ENCODE measurements at places on chromosomes 1 and 21. TPM values are rescaled to one million over a fixed set of nuclear protein-coding genes. Genes with fewer than 3 reads are reported as not detected.

- H3K27me3 ChIP-seq: no peaks in the 10 kb centered on the region
- DNase-seq: no peak
- H3K4me3 ChIP-seq: peak overlapping the region; percentile 100
- no peaks in the 10 kb centered on the region for H3K36me3 ChIP-seq
Observed at GRCh38 chr1:165696625-165697100, 1.7 kb downstream of the ALDH9A1 start.

DNA sequence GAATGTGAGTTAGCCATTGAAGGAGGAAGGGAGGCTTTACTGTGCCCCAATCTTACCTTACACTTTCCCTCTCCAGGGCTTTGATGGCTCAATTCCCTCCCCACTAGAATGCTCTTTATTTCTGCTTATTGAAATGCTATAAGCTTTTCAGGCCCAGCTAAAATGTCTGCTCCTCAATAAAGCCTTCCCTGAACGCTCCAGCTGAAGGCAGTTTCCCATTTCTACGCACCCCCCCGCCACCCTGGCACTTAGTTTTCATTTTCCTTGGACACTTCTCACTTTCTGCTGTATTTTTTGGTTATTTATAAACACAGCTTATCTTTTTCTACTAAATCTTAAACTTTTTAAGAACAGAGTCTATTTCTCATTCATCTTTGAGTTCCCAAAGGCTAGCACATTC, 7.1 kb upstream of the TMEM167B start:
- H3K36me3 ChIP-seq: no peaks in the 10 kb centered on the region
- no peaks in the 10 kb centered on the region for H3K4me1 ChIP-seq
- DNase-seq: no peak
- H3K27ac ChIP-seq: no peak overlapping the region

- peak overlapping the region; percentile 49 for H3K27ac ChIP-seq
- H3K4me3 ChIP-seq: no peak overlapping the region
- no peak for DNase-seq
Observed at GRCh38 chr1:185058876-185059275, 13.5 kb downstream of the RNF2 start.

Gene ELF3
- not detected for polyA plus RNA-seq

Gene FCRL5
- polyA plus RNA-seq: 138 TPM

Gene MIA3
- 48.1 TPM for polyA plus RNA-seq

Gene OR2L13
- polyA plus RNA-seq: not detected
